ENCODE measurements at places on chromosomes 6 and 20.

DNA sequence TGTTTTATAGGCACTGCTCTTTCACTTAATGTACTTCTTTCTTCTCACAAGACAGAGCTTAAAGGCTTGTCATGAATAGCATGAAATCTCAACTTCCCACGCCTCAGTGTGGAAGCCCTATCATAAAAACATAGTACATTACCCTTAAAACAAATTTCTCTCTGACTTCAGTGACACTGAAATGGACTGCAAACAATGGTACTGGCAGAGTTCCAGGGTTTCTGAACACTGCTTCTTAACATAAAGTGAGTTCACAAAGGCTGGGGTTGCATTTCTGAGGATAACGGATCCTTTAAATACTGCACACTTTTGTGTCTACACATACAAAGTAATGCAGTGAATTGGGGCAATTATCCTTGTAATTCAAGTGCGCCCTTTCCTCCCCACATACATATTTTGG is 32.3 kb upstream of the PLEKHG1 start:
- DNase-seq = no peak

DNA sequence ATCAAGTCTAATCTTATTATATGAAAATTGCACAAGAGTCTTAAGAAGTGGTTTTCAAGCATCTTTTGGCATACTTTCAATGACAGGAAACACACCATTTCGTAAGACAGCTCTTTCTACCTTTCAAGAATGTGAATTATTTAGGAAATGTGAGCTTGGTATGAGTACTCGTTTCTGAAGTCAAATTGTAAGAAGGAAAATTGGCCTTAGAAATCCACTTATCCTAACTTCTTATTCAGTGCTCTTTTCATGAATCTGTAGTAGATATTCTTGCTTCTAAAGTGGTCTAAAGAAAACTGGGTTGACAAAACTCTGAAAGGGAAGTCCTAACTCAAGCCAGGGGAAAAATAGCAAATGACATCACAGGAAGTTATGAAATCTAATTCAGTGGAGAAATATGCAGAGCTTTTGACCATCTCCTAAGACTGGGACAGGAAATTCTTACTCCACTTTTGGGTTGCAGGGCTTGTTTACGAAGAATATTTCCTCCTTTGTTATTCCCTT is 38.5 kb upstream of the OGFRL1 start:
- DNase-seq = no peak

GRCh38 chr20:53129563-53129962 is 157.4 kb downstream of the TSHZ2 start:
- no peak for DNase-seq

DNA sequence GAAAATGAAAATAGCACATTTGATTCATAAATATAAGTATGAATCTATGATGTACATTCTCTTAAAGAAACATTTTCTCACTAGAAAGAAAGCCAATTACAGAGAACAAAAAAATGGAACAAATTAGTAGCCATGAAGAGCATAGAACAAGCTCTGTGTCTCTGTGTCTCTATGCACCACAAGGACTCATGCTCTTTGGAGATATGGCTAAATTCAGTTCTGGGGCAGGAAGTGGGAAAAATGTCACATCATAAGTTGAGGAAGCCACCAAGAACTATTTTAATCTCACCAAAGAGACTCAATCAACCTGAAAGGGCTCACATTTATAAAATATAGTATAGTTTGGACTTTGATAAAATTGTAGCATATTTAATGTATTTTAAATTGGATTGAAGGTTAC is 1259.8 kb upstream of the GJE1 start:
- no peak for DNase-seq

DNA sequence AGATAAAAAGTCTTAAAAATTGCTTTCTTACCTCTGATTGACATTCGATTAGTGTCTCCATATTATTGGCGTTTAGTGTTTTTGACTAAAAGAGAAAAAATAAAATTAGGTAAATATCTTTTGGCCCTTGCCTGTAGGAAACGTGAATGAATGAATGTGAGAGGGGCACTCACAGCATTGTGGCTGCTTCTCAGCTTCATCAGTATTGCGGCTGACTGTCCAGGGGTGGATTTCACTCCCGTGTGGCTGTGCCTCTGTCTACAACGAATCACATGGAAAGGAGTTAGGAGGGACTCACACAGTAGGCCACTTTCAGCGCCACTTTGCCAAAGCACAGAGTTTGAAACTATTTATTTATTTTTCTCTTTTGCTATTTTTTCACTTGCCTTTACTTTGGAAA is 844 bp downstream of the TAGAP start:
- DNase-seq = no peak

DNA sequence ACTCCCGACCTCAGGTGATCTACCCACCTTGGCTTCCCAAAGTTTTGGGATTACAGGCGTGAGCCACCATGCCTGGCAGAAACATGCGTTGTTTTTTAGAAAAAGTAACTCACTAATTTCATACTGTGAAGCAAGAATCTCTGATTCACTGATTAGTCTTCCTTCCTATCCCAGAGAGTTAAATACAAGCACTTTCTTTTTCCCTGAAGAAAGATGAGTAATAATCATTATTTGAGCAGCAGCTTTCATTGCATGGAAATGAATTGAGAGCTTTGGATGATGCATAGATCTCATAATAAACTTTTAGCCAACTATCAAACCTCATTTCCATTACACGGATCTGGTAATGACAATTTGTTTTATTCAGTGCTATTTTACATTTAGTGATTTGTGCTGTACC is 892.5 kb upstream of the EYS start:
- DNase-seq = no peak

- DNase-seq = no peak
These were observed 860 bp upstream of the TMEM14C start for GRCh38 chr6:10721850-10722569.

DNA sequence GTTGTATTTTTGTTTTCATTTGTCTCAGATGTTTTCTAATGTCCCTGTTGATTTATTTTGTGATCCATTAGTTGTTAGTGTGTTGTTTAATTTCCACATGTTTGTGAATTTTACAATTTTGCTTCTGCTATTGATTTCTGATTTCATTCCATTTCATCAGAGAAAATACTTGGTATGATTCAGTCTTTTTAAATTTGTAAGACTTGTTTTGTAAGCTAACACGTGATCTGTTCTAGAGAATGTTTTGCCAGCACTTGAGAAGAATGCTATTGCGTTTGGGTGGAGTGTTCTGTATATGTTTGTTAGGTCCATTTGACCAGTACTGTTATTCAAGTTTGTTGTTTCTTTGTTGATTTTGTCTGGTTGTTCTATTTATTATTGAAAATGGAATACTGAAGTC is 53.9 kb downstream of the KIZ start:
- no peak for DNase-seq

- no peak for DNase-seq
These were observed 15.3 kb upstream of the SPDEF start for GRCh38 chr6:34571388-34571787.

GRCh38 chr6:155678361-155678760 is 222.7 kb upstream of the NOX3 start:
- DNase-seq = no peak

GRCh38 chr6:100257793-100258395 is 206.8 kb downstream of the SIM1 start:
- no peak for DNase-seq

GRCh38 chr6:169112483-169113320 is 140.9 kb downstream of the THBS2 start:
- DNase-seq = no peak

- DNase-seq = no peak
These were observed 53.7 kb downstream of the TOP1 start for GRCh38 chr20:41082306-41082705.

- no peak for DNase-seq
These were observed 77.0 kb upstream of the MLN start for GRCh38 chr6:33880766-33881165.

DNA sequence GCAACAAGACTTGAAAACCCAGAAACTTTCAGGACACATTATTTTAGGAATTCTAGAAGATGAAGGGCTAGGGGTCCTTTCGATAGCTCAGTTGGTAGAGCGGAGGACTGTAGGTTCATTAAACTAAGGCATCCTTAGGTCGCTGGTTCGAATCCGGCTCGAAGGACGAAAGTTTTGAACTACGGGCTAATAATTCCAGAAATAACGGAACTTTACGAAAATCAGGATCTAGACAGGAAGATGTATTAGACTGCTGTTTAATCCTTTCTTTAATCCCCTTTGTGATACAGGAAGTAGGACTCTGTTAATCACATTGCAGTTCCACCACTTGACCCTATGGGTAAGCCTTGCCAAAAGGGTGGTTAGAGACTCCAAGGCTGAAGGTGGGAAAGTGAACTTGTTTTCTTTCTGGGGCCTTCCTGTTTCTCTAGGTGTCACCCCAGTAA is 21.2 kb upstream of the ABT1 start:
- no peak for DNase-seq

GRCh38 chr6:4289770-4290320 is 154.5 kb upstream of the ECI2 start:
- DNase-seq = no peak

- no peak for DNase-seq
These were observed 3.0 kb upstream of the MBOAT1 start for GRCh38 chr6:20215310-20215709.

Measured in T follicular helper cell (primary cell).